NCI-H2081 (cell line): ENCODE measurements at places on chromosomes 7 and 10.

- DNase-seq = no peak
Measured at GRCh38 chr7:109094-109493, 83.3 kb upstream of the FAM20C start.

DNA sequence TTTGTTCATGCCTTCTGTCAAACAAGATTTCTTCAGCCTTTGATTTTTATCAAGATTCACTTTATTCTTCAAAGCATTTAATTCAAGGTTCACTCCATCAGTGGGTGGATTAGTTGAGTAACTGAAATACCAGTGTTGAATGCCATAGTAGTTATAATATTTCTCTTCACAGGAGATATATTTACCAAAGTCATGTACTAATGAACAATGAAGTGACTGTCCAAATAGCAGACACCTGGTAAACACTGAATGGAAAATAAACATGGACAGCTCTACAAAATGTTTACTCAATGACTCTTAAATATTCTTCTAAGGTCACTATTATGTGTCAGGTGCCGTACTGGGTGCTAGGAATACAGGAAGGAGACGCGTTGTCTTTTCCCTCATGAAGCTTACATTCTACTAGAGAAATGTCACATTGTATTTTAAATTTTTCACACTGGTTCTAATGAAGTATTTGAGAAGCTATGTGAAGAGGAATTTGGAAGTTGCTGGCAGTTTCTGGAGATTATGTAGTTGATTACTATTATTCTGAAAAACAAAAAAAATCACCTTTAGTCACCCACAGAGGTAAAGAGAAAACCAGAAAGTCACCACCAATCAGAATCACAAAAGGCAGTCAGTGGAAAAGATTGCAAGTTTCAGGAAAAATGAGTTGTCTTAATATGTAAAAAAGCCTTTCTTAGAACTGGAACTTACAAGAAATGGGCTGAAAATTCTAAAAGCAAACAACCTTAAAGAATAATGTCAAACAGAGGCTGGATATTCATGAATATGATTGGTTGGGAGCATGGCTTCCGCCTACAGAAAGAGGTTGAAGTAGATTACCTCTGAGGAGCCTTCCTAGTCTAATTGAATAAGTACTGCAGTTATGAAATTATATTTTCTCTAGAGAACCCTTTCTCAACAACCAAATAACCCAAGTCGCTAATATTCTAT is 84.5 kb downstream of the RTKN2 start:
- no peak for DNase-seq

DNA sequence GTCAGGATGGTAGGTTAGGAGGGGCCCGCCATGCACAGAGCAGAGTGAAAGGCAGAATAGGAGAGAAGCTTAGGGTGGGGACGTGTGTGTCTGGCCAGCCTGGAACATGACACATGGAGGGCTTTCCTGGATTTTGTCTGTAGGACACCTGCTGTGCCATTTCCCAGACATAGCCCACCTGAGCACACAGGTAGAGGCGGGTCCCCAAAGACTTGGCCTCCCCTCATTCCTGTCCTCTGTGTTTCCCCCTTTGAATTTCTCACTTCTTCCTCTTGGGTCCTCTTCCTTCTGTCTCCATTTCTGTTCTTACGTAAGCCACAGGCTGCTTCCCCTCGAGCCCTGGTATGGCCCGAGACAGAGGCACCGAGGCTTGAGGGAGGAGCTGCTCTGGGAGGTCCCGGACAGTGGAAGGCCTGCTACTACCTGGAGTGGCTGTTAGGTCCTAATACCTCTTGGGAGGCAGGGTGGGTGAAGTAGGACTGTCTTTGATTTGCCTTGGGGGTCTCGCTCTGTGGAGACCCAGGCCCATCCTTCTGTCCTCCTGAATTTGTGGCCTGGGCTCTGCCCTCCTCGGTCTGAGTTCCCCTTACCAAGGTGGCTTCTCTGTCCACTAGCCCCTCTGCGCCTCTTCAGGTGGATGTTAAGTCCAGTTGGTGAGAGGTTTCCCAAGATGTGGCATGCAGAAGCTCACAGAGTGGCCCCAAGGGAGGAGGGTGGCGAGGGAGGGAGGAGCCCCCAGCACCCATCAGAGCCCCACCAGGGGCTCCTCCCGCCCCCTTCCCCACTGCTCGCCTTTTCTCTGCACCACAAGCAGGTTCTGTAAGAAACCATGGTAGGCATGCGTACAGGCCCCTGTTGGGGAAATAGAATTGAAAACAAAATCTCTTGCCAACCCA is 5.5 kb downstream of the ZNF775 start:
- DNase-seq = no peak

DNA sequence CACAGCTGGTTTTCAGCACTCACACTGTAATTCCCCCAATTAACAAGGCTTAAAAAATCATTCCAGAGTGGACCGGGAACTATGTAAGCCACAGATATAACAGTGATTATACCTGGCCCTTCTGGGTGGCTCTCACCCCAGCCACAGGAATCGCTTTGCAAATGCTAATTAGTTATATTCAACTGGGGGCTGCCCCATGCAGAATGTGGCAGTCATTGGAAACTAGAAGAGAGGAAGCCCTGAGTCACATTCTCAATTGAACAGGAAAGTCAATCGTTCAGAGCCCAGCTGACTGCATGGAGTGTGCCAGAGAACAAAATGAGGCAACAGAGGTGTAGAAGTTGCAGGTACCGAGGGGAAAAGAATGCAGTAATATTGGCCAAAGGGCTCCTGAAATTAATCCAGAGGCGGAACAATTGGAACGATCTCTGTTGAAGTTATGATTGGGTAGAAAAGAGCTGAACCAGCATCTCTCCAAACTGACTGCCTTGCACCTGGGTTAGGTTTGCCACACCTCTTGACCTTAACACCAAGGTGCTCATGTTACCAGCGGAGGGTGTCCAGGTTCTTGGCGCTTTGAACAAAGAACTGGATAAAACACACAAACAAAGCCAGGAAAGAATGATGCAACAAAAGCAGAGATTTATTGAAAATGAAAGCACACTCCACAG is 909.7 kb upstream of the AUTS2 start:
- DNase-seq = peak; percentile 67
